ENCODE measurements at places on chromosomes 7 and 10.

DNA sequence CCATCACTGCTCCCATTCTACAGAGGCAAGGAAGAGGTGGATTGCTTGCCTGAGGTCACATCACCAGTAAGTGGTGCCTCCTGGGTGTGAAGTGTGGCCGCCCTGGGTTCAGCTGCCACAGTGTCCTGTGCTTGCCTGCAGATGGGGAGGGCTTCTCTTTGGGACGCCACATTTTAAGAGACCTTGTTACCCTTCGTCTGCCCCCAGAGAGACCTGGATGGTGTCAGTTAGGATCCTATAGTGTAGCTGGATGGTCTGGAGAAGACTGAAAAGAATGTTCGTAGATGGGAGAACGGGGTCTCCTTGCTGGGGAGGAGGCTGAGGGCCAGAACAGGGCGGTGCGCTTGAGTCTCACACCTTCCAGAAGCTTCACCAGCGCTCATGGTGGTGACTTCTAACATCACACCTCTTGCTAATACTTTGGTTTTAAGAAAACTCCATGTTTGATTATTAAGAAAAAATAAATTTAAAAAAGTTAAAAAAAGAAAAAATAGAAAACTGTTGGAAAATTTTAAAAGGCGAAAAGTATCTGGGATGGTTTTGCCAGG lies 2.3 kb downstream of the DOCK1 start:
- no peak for ATAC-seq

DNA sequence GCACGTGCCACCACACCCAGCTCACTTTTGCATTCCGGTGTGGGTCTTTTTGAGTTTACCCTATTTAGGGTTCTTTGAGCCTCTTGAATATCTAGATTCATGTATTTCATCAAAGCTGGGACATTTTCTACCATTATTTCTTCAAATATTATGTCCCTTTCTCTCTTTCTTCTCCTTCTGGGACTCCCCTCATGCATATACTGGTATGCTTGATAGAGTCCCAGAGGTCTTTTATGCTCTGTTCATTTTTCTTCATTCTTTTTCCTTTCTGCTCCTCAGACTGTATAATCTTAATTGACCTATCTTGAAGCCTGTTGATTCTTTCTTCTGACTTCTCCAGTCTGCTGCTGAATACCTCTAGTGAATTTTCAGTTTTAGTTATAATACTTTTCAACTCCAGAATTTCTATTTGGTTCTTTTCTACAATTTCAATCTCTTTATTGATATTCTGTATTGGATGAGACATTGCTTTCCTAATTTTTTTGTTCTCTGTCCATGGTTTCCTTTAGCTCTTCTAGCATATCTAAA lies 9.1 kb upstream of the WAC start:
- no peak for ATAC-seq

- no peak for ATAC-seq
These were observed 143.9 kb downstream of the SH3PXD2A start for GRCh38 chr10:103711351-103711994.

DNA sequence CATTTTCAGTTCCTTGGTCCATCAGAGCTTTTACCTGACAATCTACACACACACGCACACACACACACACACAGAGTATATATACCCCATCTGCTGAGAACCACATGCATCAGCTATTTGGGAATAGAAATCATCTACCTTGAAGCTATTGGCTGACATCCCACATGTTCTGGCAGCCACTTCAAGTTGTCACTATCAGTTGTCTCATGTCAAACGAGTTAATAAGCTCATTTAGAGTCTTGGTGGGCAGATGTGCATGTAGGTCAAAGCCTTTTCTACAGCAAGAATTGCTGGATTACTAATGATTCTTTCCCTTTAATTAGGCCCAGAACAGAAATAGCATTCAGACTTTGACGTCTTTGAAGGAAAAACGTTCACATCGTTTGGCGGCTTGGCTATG lies 36.8 kb downstream of the COL28A1 start:
- ATAC-seq = no peak

- no peak for ATAC-seq
These were observed 191.8 kb downstream of the TRIL start for GRCh38 chr7:28766359-28766758.

GRCh38 chr7:22853674-22854157 lies 31.1 kb upstream of the TOMM7 start:
- ATAC-seq = peak; percentile 68

- ATAC-seq = no peak
These were observed 10.2 kb upstream of the EPHA1 start for GRCh38 chr7:143418681-143419458.

DNA sequence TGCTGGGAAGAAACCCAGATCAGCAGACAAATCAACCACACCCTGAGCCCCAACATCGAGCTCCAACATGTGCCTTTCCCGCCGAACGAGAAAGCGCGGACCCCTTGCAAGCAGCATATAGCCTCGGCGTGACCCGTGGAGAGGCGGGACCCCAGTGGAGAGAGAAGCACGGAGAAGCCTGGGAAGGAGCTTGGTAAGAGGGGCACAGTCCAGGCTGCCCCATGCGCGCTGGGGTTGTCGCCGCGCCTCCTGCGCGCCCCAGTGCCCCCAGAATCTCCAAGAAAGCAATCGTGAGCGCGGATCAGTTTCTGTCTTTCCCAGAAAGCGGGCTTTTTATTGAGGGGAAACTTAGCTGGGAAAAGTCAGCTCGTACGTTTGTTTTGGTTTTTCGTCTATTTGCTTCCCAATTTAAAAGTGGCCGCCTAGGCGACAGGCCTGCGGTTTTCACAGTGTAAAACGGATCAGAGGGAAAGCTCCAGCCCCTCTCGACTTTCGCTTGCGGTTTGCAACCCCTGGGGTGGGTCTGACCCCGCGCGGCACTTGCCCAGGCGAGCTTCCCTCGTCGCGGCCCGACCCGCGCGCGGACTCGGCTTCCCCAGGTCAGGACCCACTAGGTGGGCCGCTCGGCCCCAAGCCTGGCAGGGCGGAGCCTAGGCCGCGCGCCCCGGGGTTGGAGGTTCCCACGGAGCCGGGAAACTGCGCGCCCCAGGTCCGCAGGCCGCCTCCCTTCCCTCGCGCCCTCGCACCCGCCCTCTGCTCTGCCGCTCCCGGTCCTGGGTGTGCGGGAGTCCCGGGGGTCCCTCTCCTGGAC lies 31.1 kb downstream of the SKIDA1 start:
- no peak for ATAC-seq

DNA sequence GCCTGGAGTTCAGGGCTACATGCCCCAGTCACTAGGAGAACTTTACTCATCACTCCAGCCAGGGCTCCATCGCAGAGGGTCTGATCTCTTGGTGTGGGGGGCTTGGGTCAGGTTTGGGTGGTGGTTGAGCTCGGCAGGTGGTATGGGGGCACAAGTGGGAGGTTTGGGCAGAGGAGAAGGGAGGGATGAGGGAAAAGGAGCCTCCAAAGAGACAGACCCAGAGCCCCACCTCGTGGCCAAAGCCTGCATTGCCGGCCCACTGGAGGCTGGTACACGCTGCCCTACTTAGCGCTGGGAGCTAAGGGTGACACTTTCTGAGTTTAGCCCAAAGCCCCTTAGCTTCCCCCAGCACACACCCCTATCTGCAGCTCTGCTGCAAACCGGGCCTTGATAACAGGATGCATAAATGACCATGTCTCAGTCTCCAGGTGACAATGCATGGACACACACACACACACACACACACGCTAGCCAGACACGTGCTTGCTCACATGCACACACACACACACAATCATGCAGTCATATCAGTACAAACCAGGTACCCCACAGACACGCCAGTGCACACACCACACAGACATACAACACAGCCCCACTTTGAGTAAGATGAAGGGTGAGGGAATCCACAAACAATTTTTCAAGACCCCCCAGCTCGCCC lies 14.7 kb downstream of the LZTS2 start:
- no peak for ATAC-seq

DNA sequence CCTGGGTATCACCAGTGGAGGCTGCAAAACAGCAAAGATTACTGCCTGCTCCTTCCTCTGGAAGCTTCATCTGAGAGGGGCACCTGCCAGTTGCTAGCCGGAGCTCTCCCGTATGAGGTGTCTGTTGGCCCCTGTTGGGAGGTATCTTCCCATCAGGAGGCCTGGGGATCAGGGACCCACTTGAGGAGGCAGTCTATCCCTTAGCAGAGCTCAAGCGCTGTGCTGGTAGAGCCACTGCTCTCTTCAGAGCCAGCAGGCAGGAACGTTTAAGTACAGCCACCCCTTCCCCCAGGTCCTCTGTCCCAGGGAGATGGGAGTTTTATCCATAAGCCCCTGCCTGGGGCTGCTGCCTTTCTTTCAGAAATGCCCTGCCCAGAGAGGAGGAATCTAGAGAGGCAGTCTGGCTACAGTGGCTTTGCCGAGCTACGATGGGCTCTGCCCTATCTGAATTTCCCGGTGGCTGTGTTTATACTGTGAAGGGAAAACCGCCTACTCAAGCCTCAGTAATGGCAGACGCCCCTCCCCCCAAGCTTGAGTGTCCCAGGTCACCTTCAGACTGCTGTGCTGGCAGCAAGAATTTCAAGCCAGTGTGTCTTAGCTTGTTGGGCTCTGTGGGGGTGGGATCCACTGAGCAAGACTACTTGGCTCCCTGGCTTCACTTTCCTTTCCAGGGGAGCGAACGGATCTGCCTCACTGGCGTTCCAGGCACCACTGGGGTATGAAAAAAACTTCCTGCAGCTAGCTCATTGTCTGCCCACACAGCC lies 19.6 kb downstream of the SEMA3E start:
- ATAC-seq = no peak

DNA sequence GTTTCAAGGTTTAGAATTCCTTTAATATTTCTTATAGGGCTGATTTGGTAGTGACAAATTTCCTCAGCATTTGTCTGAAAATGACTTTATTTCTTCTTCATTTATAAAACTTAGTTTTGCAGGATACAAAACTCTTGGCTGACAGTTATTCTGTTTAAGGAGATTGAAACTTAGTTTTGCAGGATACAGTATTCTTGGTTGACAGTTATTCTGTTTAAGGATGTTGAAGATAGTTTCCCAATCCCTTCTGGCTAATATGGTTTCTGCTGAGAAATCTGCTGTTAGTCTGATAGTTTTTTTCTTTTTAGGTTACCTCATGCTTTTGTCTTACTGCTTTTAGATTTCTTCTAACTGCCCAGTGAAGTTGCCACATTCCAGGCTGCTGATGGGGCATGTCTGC lies 186.8 kb downstream of the ITGB1 start:
- ATAC-seq = no peak

DNA sequence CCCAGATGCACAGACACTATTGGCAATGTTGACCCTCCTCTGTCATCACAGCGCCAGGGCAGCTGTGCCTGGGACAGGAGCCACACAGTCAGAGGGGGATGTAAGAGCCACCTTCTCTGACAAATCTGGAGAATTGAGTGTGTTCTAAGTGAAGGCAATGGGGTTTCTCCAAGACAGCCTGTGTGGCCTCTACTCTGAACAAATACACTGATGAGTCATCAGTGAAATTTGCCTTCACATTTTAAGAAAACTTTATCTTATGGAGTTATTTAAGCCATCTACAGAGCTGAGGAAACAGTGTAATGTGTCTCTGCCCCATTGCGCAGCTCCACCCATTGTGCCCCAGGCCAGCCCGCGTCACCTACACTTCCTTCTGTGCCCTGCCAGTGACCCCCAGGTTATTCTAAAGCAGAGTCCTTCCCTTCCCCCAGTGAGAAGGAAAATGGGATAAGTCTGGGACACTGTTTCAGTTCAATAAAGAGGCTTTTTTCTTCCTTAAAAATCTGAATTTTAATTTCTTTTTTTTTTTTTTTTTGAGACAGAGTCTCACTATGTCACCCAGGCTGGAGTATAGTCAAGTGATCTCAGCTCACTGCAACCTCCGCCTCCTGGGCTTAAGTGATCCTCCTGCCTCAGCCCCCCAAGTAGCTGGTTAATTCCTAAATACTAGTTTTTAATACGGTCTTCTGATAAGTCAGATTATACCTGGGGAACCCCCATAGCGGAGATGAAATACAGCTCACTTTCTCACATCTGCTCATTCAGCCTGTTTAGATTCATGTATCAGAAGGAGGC lies 21.8 kb downstream of the AKR1E2 start:
- peak; percentile 25 for ATAC-seq

DNA sequence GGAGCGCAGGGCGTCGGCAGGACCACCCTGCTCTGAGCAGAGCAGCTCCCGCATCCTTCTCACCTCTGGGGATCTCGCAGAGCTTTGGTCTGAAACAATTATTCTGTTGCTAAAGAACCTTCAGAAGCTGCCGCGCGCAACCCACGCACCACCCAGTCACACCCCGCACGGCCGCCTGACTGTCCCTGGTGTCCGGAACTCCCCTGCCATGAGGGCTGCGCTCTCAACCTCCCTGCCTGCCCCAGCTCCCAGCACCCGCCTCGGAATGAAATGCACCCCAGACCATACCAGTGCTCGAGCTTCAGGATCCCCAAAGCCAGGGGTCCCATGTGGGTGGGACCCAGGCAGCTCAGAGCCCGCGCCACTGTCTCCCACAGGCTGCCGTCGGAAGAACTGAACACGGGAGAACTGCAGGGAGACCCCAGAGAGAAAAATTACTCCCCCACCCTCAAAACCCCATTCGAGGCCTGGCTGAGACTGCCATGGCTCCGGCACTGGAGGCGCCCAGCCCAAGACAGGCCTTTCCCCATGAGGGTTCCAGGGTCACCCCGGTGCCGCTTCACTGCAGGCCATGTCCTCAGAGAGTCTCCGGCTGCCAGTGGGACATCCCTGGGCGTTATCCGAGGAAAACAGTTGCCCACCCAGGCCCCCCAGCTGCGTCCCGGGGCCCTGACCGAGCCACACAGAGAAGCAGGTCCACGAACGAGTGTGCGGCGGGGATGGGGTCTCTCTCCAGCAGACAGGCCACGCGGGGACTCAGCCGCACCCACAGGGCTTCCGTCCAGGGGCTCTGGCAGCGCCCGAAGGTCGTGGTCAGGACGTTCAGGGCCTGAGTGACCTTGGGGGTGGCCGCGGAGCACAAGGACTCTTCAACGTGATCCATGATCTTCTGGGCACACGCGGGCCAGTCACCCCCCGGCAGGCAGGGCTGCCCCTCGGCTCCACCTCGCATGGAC lies 12.1 kb downstream of the BRAT1 start:
- no peak for ATAC-seq

GRCh38 chr7:76191783-76192240 lies 9.9 kb upstream of the SRRM3 start:
- ATAC-seq = no peak

DNA sequence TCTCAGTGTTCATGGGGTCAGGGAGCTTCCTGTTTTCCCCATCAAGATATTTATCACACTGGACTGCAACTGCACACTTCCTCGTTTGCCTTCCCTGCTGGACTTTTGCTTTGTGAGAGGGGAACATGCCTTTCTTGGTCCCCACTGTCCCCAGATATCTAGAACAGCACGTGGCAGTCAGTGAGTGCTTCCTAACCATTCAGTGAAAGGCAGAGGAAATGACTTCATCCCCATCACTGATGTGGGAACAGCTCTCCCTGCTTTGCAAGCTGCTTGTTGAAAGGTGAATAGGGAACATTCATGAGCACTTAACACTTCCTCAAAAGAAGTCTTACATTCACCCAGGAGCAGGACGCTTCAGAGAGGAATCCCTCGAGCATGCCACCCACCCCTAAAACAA lies 135.4 kb downstream of the MYOF start:
- no peak for ATAC-seq

GRCh38 chr7:107387573-107388219 lies 82.2 kb upstream of the GPR22 start:
- no peak for ATAC-seq

- ATAC-seq = no peak
These were observed 64.1 kb downstream of the KAT6B start for GRCh38 chr10:74890460-74890859.

- no peak for ATAC-seq
These were observed 1146.7 kb downstream of the TYW1 start for GRCh38 chr7:68143345-68143744.
